Fibroblast of skin of left quadriceps (primary cell): ENCODE measurements at places on chromosomes 6 and 20.

GRCh38 chr6:89834884-89835792, 5.5 kb downstream of the CASP8AP2 start:
- DNase-seq: no peak

- no peak for DNase-seq
Observed at GRCh38 chr6:41796474-41796873, 9.0 kb downstream of the TOMM6 start.

DNA sequence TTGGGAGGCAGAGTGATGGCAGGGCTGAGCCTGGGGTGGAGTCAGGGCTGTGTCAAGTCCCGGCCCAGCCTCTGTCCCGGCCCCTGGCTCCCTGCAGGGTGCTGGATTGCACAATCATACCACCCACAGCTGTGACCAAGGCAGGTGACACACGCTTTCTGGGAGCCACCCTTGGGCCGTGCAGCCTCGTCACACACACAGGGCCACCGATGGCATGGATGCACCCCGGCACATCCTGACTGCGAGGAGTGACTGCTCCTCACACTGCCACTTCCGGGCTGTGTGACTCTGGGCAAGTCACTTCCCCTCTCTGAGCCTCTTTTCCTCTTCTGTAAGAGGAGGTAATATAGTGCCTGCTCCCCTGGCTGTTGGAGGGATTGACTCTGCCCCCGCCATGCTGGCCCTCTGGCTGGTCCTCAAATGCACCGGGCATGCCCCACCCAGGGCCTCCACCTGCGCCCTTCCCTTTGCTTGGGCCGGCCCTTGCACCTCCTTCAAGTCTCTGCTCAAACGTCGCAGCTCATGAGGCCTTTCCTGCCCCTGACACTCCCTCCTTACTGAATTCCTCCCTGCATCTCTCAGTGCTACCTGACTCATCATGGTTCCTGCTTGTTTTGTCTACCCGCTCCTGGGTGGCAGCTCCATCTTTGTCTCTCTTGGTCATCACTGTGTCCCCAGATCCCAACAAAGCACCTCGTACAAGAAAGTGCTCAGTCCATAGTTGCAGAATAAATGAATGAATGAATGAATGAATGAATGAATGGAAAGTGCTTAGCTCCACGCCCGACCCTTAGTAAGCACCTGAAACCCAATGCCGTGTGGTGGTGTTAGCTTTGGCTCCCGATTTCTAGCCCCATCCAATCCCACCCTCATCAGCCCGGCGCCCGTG, 93.5 kb downstream of the CEBPB start:
- no peak for DNase-seq

GRCh38 chr6:14922706-14923460, 323.0 kb upstream of the JARID2 start:
- no peak for DNase-seq

DNA sequence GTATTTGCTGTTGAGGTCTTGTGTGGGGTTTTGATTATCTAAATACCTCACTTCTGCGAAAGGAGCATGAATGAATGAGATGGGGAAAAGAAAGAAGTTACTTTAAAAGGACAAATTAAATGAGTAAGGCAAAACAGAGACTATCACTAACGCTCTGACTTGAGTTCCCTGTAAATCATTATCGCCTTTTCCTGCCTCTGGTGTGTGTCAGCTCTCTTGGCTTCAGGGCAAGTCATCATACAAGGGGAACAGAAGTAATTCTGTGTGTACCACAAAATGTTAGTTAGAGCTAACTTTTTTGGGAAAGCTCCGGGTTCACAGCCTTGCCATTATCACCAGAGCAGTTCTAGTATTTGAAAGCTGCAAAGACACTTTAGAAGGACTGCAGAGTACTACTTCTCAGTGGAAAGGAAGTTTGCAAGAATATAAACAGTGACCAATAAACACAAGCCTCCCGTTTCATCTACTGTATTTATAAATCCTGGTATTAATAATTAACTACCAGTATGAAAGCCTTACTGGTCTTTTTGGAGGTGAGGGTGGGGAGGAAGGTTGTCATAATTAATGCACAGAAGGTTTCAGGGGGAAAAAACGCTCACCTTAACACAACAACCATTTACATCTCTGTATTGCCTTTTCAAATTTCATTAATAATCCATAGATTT, 1.2 kb downstream of the DZANK1 start:
- DNase-seq: no peak

DNA sequence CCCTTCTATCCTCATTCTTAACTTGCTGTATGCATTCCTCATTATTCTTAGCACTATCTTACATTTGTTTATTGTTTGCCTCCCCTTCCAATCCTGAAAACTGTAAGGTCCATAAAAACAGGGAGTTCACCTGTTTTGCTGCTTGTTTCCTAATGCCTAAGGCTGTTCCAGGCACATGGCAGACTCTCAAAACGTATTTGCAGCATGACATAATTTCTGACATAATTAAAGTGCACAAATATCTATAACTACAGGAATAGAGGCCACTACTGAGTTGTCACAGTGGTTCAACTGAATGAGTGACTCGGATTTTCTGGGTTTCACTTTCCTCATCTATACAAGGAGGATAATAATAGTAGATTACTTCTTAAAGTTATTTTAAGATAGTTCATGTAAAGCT, 83.0 kb downstream of the HFE start:
- no peak for DNase-seq

DNA sequence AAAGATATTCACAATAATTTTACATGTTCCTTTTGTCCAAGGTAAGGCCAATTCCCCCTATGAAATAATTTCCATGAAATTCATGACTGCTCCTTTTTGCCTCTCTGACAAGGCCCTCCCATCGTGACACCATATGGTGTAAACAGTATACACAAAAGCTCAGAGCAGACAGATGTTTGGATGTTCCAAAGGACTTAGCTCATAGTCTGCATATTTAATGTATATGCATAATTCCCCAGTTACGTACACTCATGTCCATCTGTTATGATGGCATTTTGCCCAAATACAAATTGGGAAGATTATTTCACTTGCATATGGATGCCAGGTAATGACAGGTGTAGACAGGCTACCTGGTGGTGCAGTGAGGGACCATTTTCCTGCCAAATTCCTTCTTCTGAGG, 376.5 kb downstream of the KHDRBS2 start:
- no peak for DNase-seq

DNA sequence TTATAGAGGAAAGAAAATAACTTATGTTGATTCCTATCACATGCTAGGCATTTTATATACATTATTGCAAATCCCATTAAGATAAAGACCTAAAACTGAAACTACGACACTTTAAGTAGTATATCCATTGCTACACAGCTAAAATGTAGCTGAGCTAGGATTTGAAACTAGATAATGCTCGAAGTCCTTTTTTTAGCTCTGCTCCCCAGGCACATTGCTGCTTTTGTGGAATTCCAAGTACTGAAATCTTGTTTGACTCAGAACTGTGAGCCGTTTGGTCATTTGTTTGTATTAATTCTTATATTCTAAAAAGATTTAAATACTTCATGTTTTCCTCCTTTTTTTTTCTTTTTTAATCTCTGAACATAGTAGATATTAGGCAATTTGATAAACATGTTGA, 644.8 kb downstream of the HACE1 start:
- DNase-seq: no peak

- DNase-seq: no peak
Observed at GRCh38 chr6:152697634-152698033, at the start of gene MYCT1. Gene MYCT1 (plus strand): TSS chr6:152697897. CDS start chr6:152697903, 6 bp downstream.

DNA sequence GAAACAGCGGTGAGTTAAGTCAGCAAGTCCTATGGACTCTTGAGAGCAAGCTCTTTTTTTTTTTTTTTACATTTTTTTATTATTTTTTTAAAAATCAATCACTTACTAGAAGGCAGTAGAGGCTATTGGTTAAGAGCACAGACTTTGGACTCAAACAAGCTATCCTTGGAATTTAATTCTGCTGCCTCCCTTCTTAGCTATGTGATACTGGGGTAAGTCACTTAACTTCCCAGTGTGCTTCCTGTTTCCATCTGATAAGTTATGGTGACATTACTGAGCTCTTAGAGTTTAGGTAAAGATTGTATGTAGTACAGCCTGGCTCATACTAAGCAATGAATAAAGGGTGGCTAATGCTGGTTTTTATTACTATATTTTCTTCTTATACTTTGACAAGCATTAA, 770.5 kb upstream of the FLRT3 start:
- no peak for DNase-seq

DNA sequence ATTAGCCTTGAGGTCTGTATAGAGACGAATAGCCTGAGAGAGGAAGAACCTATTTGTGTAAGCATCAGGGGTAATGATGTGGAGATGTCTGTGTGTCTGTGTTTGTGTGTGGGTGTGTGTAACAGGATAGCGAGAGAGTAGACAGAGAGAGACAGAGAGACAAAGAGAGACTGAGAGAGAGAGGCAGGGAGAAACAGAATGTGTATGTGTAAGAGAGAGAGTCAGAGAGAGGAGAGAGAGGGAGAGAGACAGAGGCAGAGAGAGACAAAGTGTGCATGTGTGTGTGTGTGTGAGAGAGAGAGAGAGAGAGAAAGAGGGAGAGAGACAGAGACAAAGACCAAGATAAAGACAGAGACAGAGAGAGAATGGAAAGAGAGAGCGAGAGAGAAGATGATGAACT, 396.1 kb downstream of the PAX1 start:
- no peak for DNase-seq

GRCh38 chr6:91874971-91875370, 1288.1 kb upstream of the MAP3K7 start:
- no peak for DNase-seq

DNA sequence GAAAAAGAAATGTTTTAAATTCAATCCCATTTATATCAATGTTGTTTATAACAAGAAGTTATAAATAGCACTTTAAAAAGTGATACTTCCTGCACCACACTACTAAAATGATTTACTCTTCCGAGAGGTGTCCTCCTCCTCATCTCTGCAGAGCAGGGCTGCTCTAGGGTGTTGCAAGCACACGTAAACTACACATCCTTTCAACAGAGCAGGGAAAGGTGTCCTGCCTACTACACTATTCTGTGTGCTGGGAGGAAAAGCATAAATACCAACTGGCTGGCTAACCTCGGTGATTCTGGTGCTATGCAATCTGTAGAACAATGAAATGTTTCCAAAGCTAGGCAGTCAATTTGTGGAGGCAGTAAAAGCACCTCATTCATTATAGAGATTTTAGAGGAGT, 89.5 kb upstream of the MAP7 start:
- no peak for DNase-seq

- peak; percentile 42 for DNase-seq
Observed at GRCh38 chr6:126805861-126806260, 312.6 kb upstream of the RSPO3 start.

DNA sequence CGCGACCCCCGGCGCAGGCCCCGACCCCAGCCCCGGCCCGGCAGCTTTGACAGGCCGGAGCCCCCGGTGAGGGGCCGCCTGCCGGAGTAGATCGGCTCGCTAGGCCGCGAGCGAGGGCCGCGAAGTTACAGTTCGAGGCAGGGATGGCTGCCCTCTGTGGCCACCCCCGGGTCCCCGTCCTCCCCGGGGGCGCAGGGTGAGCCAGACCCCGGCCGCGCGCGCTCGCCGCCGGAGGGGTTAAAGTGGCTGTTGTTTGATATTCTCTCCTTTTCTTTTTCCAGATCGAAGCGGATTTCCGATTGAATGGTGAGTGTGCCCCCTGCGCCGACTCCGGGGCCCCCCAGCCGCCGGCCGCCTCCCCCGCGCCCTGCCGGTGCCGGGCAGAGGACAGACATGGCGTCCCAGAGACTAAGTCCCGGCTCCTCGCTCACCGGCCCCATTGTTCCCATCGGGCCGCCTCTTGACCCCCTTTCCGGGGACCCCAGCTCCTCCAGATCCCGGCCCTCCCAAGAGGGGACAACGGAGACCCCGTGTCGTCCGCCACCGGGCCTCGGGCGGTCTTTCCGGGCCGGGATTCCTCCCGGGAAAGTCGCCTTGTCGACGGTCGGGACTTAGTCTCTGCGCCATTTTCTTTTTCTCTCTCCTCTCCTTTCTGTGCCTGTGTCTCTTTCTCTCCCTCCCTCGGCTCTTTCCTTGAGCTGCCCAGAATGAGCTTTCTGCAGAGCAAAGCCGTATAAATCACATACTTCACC, 704 bp downstream of the TOP1 start:
- no peak for DNase-seq

DNA sequence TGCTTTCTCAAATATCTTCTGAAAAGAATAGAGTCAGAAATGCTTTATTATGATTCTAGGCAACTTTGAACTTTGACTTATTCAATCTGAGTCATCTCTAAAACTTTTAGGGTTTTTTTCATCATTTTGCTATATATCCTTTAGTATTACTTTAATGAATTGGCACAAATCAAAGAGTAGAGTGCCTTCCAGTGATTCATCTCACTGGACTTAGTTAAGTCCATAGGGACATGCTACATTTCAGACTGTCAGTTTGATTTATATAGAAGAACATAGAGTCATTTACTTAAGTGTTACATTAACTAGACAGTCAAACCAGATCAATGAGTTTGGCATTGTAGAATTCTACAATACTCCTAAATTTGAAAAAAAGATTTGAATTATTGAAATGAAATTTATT, 1235.7 kb upstream of the MAP3K7 start:
- no peak for DNase-seq

GRCh38 chr6:91082311-91082832, 495.5 kb upstream of the MAP3K7 start:
- DNase-seq: peak; percentile 36

- no peak for DNase-seq
Observed at GRCh38 chr6:33549896-33550295, 30.2 kb downstream of the BAK1 start.

DNA sequence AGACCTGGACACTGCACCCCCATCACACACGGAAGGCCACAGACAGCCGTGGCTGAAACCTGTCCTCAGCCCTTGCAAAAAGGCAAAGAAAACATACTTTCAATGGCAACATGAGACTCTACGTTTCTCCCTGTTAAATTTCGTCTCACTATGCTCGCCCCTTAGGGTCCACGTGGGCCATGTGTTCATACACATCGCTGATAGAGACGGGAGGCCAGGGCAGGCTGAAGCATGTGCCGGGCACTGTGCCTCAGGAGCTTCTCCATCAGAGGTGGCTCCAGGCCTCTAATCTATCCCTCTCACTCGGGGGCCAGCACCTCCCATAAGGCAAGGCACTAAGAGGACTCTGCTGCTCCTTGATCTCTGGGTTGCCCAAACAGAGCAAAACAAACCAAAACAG, 17.5 kb downstream of the PXDC1 start:
- no peak for DNase-seq

GRCh38 chr6:4347877-4348276, 212.5 kb upstream of the ECI2 start:
- no peak for DNase-seq

DNA sequence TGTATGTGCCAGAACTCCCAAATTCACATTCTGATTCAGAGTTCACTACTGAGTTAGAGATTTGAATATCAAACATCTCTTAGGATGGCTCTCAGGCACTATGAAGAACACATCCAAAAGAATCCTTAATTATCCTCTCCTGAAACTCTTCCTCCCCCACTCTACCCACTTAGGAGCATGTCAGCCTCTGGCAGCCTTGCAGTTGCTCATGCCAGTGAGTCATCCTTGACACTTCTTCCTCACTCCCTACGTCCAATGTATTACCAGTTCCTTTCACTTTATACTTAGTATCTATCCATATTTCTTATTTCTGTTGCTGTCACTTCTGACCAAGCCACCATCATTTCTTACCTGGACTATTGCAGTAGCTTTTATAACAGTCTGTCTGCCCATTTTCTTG, 192.0 kb upstream of the IMPG1 start:
- DNase-seq: no peak
